ENCODE measurements at places on chromosomes 6 and 20. TPM values are rescaled to one million over a fixed set of nuclear protein-coding genes. Genes with fewer than 3 reads are reported as not detected.

Gene MUC22
- total RNA-seq = 0.26 TPM

Gene RIPOR3
- 2.4 TPM for total RNA-seq

GRCh38 chr20:48754292-48754691 lies 73.5 kb downstream of the PREX1 start:
- ATAC-seq = peak; percentile 59

- ATAC-seq = no peak
Observed at GRCh38 chr6:140475086-140475485, 1100.6 kb upstream of the CITED2 start.

GRCh38 chr20:35883778-35884540 lies 70.3 kb downstream of the SCAND1 start:
- ATAC-seq = peak; percentile 88

GRCh38 chr6:28378644-28379043 lies 20.9 kb downstream of the ZSCAN12 start:
- ATAC-seq = no peak

DNA sequence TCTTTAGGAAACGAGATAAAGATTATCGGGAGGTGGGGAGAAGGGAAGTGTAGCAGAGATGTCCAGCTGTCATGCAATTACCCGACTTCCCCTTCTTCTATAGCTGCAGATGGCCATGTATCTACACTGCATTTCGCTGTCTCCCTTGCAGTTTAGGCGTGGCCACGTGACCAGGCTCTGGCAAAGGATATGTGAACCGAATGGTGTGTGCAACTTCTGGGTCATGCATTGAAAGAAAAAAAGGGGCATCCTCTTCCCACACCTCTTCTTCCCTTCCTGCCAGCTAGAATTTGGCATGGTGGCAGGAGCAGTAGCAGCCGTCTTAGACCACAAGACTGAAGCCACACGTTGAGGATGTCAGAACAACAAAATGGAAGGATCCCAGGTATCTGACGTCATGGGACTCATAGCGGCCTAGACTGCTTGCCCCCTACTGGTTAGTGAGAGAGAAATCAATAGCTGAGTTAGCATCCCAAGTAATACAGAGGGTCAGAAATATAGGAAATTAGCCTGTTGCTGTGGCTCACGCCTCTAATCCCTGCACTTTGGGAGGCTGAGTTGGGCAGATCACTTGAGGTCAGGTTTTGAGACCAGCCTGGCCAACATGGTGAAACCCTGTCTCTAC lies 32.8 kb downstream of the TCF15 start:
- peak; percentile 63 for ATAC-seq

Gene C4B
- total RNA-seq = 23.0 TPM

- no peak for ATAC-seq
Observed at GRCh38 chr6:24990944-24991809, 55.4 kb upstream of the RIPOR2 start.

- ATAC-seq = peak; percentile 18
Observed at GRCh38 chr6:4435981-4436445, 300.6 kb upstream of the ECI2 start.

DNA sequence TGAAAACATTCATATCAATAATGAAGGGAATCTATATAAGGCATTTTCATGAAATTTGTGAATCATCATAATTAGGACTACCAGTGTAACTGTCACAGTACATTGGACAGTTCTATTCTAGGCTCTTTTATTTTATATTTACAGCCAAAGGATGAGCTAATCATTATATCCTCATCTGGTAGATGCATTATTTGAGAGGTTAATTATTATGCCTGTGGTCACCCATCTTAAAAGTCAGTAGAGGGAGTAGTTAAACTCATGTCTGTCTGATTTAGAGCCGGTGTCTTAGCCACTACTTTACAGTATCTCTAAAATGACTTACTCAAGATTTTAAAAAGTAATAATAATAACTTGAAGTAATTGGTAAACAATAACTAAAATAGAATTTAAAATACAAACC lies 899.3 kb upstream of the MAP3K7 start:
- ATAC-seq = no peak

GRCh38 chr6:26349964-26350857 lies 14.8 kb upstream of the BTN3A2 start:
- ATAC-seq = no peak

Gene ELOVL4
- total RNA-seq = 11.2 TPM

GRCh38 chr6:68778356-68779020 lies 143.4 kb downstream of the ADGRB3 start:
- peak; percentile 62 for ATAC-seq

Gene PSORS1C2
- not detected for total RNA-seq

DNA sequence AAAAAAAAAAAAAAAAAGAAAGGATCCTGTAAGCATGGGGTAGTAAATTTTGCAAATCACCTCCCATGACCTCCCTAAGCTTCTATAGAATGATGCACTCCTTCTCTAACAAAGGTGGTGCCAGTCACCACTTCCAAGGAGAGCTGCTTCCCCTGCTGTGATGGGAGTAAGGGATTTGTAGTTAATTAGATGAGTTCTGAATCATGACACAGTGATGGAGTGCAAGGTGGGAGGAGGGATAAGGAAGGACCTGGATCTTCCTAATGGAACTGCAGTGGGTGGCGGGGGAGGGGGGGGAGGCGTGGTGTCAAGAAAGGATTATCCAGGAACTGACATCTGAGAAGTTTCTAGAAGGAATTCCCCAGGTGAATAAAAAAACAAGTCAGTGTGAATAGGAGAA lies 47.8 kb downstream of the NRN1 start:
- no peak for ATAC-seq

DNA sequence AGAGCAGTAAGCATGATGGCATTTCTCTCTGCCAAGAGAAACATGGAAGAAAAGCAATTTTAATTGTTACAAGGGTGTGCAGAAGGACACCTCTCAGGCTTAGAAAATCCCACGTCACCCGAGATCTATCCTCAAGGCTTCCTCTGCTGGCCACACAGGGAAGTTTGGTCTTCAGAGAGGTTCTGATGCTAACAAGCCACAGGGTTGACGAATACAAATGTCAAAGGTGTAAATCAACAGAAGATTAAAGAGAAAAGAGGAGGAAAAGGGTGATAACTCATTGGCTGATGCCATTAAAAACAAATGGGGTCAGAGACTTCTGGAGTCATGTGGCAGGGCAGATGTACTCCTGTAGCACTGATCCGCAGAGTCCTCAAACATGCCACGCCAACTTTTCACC lies 33.6 kb upstream of the SPDEF start:
- ATAC-seq = no peak

GRCh38 chr20:1075616-1076015 lies 42.8 kb upstream of the PSMF1 start:
- no peak for ATAC-seq

Gene OR2J3
- total RNA-seq = not detected

Gene RNF217
- 15.6 TPM for total RNA-seq

GRCh38 chr6:35042031-35042815 lies 98.9 kb downstream of the TCP11 start:
- ATAC-seq = no peak

DNA sequence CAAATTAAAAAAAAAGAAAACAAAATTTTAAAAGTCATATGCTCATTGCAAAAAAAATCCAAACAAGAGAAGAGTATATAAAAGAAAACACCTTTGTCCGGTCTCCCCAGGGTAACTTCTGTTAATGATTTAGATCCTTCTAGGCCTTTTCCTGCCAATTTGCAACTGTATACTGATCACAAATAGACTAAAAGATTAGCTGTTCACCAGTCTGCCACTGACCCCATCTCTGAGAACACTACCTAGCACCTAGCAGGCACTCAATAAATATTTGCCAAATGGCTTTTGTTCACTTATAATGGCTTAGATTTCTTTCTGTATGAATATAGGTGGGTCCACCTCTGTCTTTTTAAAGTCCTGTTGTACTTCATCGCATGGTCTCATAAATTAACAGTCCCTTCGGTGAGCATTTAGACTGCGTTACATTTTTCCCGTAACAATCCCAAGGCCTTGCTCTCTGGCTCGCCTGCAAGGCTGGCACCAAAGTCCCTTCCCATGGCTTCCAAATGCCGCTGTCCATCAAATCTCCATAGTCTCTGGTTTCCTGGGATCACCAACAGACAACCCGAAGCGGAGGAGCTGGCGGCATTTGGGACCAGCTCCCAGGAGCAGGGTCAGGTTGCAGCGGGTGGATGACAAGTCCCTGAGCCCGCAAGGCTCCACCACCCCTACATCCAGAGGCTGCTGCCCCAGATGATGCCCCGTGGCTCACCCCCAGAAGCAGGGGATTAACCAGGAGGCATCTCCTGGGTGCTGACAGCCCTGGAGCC lies 11.8 kb downstream of the JPH2 start:
- no peak for ATAC-seq

Gene EFCAB8
- total RNA-seq = not detected

- no peak for ATAC-seq
Observed at GRCh38 chr6:12007473-12007872, 4.6 kb upstream of the HIVEP1 start.

Gene TTK
- 0.78 TPM for total RNA-seq

Gene CGAS
- total RNA-seq = not detected

Gene IMPG1
- total RNA-seq = 0.75 TPM

Gene GNMT
- not detected for total RNA-seq

DNA sequence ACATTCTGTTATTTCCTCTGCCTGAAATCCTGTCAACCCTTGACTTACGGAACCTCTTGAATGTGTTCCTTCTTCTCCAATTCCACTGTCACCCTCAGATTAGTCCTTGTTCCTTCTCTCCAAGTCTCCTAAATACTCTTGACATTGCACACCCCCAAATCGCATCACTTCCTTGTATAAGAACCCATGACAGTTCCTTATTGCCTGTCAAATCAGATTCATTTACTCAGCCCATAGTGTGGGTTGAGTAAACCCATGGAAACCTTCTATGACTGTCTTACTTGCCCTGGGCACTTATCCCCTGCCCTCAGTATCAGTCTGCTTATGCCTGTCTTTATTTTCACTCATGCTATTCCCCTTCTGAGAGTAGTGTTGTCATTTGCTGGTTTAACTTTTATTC lies 40.5 kb downstream of the ARMC2 start:
- no peak for ATAC-seq

GRCh38 chr20:34473262-34473883 lies 42.8 kb upstream of the DYNLRB1 start:
- peak; percentile 82 for ATAC-seq

DNA sequence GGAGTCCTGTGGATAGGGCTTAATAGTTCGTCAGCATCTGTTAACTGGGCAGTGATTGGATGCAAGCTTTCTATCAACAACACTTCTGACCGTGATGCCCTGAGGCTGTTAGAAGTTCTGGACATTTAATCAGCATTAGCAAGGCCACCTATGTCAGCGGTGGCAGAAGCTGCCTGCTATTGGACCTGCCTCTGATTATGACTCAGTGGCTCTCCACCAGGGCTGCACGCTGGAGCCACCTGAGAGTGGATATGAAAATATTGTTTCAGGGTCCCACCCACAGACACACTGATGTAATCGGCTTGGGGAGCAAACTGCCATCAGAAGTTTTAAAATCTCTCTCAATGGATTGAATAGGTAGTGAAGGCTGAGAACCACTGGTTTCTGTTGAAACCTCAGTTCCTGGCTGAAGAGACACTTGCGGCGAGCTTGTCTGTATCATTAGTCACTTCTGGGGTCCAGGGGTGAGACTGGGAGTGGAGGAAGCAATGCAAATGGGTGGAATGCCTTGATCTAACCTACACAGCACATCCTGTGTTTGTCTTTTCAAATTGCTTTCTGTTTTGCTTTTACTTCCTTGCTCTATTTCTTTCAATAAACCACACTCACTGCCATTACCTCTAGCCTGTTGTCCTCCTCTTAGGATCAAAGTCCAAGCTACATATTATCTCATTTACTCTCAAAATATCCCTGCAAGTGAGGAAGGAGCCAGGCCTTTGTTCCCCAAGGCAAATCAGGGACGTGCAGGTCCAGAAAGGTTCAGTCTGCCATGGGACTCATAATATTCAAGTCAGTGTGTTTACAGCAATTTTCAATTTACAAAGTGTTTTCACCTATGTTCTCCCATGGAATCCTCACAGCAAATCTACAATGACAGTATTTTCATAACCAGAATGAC lies 4.2 kb downstream of the CLIC5 start:
- ATAC-seq = peak; percentile 82

DNA sequence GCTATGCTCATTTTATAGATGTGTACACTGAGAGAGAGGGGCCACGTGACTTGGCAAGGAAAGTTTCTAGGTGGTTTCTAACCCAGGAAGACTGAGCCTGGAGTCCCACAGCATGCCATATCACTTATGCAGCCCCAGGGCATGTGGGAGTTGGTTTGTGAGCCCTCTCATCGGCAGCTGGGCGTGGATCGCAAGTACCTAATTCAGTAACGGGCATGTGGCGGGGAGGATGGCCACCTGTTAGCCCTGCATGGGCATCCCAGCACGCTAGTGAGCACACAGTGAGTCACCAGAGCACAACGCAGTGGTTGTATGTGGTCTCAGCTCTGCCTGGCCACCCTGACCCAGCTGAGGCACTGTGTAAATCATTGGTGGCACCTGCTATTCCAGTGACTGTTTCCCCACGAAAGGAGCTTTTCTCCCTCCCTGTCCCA lies 88.3 kb downstream of the NINL start:
- no peak for ATAC-seq

- no peak for ATAC-seq
Observed at GRCh38 chr6:156154896-156155295, 622.3 kb upstream of the ARID1B start.

Gene ARMC12
- total RNA-seq = 1.3 TPM

Gene LRRC1
- total RNA-seq = 7.8 TPM

DNA sequence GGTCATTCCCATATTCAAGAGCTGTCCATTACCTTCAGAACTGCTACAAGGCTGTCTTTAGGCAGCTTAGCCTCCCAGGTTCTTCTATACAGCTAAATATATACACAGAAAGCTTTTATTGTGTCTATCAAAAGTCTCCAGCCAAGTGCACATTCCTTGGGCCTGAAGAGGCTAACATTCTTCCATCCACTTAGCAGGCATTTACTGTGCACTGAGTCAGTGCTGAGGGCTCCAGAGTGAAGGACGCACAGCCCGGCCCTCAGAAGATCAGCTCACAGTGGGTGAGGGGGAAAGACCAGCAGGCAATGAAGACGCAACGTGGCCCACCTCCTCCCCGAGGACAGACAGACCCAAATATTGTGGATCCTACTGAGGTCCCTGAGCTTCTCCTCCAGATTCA lies 569.9 kb downstream of the CDH26 start:
- no peak for ATAC-seq

- peak; percentile 31 for ATAC-seq
Observed at GRCh38 chr6:134035823-134036296, 16.6 kb downstream of the SLC2A12 start.

GRCh38 chr6:42047213-42047590 lies 3.1 kb upstream of the TAF8 start:
- no peak for ATAC-seq

Gene SLC17A1
- total RNA-seq = not detected

GRCh38 chr6:73657201-73657600 lies 3.4 kb upstream of the SLC17A5 start:
- ATAC-seq = no peak

Data from motor neuron (in vitro differentiated cells).